ENCODE measurements at places on chromosomes 6 and 20. TPM values are rescaled to one million over a fixed set of nuclear protein-coding genes. Genes with fewer than 3 reads are reported as not detected.

SLPI gene
- not detected for polyA plus RNA-seq

FKBP5 gene
- 6.9 TPM for polyA plus RNA-seq

ZNF217 gene
- polyA plus RNA-seq, result 16.6 TPM

CST3 gene
- polyA plus RNA-seq, result 166 TPM

TSBP1 gene
- polyA plus RNA-seq, result not detected

HLA-DQA1 gene
- polyA plus RNA-seq, result not detected

- DNase-seq, result no peak
Measured at GRCh38 chr6:24824142-24824938, 25.6 kb upstream of the ARMH2 start.

DNA sequence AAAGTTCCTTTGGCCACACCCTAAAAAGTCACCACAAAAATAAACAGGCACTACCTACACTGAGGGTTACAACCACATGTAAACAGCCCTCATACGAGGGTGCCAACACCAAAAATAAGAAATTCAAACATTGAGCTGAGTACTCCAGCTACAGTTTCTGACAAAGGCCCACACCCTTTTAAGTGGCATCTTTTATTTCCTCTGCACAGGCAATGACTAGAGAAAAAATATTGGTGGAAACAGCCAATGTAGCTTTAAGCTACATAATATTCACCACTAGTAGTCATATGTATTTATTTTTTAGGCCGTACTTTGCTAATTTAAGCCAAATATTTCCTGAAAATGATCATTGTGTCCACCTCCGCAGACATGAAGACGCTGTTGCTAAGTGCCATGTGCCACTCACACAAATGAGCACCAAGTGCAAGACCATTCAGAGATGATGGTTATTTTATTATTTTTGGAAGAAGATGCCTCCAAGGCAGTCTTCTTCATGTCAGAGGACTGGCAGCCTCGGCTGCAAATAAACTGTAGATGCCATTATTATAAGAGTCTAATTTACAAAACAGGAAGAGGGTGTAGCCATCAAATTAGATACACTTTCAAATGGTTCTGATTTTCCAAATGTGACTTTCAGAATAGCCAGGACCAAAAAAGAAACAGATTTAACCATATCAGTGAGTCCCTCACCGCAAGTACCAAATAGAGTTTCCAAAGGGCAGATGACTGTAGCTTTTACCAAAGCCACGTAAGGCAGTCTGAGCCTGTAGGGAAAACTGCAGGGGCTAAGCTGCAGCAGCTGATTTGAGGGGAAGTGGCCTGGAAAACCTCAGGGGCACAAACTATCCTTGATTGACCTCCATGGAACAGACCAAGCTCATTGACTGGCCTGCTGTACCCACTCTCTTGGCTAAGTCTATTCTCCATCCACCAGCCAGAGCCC, 13.4 kb downstream of the CYP24A1 start:
- DNase-seq, result no peak

- no peak for DNase-seq
Measured at GRCh38 chr6:99613705-99614429, 7.2 kb downstream of the PRDM13 start.

- DNase-seq, result no peak
Measured at GRCh38 chr6:90610301-90610750, 23.5 kb upstream of the MAP3K7 start.

GRCh38 chr6:27312146-27312949, at the start of gene POM121L2:
POM121L2 (minus strand) TSS chr6:27312273; CDS start chr6:27312170, 103 bp downstream.
- no peak for DNase-seq

GRCh38 chr6:95094751-95095663, 482.3 kb upstream of the MANEA start:
- DNase-seq, result peak; percentile 16

DNA sequence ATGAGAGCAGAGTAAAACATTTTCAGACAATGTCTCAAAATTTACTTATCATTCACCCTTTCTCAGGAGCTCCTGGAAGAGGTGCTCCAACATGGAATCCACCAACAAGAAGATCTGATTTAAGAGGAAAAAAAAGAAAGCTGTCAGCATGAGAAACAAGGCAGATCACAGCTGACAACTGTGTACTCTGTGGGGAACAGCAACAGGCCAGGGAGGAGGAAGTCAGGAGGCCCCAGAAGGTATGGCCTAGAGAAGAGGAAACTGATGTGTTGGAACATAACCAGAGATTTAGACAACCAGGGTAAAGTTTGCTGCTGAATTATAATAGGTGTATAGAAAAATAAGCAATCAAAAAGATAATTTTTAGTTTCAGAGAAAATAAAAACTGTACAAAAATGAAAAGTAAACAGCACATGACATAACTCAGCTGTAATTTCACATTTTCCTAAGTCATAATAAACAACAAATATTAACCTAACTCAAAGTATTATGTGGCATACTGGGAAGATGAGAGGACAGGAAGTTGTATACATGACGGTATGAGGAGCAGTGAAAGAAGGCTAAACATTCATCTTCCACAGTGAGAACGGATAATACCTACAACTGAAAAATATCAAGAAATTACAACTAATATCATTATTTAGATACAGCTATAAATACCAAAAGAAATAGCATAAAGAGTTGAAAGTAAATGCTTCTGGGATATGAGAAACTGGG, 113.6 kb upstream of the EMILIN3 start:
- no peak for DNase-seq

DNA sequence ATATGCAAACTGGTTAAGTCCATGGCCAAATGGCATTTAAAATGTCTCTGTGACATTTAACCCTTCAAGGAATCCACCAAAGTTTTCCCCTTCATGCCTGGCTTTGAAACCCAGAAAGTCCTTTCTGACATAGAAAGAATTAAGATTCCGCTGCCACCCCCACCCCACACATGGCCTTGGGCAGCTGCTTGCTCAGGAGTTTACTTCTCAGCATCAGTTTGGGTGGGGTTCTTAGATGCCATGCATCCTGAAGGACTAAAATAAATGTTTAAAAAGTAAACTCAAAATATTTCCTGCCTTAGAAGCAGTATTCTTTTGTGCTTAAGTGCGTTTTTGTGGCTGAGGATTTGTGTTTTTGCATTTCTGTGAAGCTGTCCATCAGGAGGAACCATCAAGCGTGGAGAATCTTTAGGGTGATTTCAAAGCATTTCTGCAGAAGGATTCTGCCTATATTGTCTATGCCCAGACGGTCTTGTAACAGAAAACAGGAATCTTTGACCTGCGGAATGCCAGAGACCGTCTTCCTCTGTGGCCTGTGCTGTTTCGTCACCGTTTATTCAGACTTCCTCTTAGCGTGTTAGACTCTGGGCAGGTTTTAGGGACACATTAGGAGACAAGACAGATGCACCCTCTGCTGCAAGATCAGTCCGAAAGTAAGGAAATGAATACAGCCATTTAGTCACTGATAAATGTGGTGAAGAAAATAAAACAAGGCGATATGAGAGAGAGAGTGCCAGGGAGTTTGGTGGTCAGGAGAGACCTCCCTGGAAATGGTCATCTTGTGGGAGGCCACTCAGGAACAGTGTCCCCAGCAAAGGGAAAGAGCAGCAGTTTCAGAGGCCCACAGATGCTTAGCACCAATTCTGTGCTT, 6.2 kb downstream of the DUSP22 start:
- no peak for DNase-seq

GRCh38 chr6:149942461-149942829, 631 bp downstream of the ULBP2 start:
- DNase-seq, result no peak

DNA sequence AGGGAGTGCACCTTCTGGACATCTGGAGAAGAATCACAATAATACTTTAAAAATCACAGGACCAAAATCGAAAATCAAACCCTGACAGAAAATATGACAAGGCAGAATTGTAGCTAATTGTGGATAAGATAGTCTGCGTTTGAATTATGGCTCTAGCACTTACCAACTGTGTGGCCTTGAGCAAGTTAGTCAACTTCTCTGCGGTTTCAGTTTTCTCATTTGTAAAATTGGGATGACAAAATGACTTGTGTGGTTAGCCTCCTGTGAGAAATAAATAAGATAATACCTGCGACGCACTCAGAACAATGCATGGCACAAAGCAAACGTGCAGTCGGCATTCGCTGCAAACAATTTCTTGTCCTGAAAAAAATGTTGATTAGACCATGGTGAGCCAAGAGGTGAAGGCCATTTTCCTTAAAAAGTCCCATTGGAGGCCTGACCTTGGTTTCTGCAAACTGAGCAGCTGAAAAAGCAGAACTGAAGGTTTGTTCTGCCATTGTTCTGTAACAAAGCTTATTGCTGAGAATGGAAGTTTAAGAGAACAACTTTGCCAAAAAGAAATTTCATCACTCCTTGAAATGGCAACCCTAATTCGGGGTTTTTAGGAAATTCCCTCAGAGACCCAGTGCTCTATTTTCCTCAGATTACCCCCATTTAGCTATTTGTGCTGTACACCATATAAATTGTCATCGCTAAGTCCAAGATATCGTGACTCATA, 266.3 kb downstream of the ERMARD start:
- DNase-seq, result no peak

GRCh38 chr20:47850146-47850545, 64.9 kb upstream of the SULF2 start:
- DNase-seq, result no peak

DNA sequence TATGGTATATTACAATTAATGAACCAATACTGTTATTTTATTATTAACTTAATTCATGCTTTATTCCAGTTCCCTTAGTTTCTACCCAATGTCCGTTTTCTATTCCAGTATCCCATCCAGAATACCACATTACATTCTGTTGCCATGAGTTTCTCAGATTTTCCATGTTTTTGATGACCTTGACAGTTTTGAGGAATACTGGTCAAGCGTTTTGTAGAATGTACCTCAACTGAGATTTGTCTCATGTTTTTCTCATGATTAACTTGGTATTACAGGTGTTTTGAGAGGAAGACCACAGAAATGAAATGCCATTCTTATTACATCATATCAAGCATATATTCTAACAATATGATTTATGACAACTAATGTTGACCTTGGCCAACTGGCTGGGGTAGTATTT, 23.8 kb upstream of the ESR1 start:
- DNase-seq, result no peak

DNA sequence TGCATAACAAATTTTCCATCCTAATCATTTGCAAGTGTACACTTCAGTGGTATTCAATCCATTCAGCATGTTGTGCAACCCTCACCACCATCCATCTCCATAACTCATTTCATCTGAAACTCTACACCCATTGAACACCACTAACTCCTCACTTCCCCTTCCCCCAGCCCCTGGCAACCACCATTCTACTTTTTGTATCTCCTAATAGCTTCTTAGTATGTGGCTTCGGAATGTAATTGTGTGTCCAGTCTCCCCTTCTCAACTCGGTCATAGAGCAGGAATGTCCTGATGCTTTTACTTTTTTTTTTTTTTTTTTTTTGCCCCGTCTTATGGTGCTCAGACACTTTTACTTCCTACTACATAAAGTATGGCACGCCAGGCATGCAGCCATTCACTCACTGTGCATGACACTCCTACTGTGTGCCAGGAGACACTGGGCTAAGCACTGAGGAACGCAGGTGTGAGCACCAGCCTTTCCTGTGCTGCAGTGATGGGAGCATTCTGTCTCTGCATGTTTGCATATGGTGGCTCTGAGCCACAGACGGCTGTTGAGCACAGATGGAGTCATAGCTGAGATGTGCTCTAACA, 15.3 kb downstream of the HCK start:
- peak; percentile 36 for DNase-seq

DNA sequence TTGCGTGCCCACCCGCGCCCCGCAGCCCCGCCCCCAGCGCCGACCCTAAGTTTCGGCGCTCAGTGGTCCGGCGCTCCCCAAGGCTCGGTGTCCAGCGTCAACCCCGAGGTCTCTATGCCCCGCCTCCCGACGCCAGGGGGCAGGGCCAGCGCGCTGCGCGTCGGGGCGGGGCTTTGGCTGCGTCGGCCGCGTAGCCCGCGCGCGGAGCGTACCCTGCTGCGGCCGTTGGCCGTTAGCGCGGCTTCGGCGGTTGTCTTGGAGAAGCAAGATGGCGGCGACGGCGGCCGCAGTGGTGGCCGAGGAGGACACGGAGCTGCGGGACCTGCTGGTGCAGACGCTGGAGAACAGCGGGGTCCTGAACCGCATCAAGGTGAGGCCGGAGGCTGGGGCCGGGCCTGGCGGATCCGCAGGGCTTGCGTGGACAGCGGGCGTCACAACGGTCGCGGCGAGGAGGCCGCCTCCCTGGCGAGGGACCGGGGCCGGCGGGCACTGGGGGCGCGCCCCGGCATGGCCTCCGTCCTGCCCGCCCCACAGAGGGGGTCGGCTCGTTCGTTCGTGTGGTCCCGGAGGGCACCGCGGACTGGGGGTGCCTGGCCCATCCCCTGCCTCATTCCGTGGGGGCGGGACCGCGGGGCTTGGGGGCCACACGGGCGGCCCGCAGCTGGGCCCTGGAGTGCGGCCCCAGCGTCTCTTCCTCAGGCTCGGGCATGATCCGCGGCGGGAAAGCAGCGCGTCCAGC, at the start of gene CEP43:
TSS of gene CEP43 (plus strand) at position 253 of the 739 bp plus-strand sequence. CDS start at position 269, 16 bp downstream.
- peak; percentile 87 for DNase-seq

DNA sequence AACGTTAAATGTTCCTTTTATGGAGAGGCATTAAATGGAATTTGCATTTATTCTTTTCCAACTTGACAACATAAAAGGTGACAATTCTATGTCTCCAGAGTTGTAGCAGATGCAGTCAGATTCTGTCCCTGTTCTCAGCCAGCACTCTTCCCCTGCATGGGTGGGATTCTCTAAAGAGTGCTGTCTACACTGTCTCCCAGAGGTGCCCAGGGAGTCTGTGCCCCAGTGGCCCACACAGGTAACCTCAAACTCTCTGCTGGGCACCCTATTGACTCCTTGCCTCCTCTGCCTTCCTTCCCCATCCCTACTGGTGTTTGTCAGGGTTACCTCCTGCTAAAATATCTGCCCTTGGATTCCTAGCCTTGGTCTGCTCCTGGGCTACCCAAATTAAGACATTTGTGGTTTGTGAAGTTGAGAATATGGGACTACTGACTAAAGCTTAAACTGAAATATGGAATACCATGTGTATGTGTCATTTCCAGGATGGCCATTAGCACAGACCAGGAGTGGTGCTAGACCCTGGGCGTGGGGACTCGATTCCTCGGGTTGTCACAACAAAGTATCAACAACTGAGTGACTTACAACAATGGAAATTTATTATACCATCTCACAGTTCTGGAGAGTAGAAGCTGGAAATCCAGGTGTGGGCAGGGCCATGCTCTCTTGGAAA, 284.7 kb downstream of the CDH26 start:
- no peak for DNase-seq

GRCh38 chr20:24836661-24837299, 112.3 kb upstream of the CST7 start:
- no peak for DNase-seq
